ENCODE measurements at places on chromosomes 1 and 21.

- DNase-seq = peak; percentile 65
Measured at GRCh38 chr1:226608699-226609505, 60.3 kb downstream of the STUM start.

DNA sequence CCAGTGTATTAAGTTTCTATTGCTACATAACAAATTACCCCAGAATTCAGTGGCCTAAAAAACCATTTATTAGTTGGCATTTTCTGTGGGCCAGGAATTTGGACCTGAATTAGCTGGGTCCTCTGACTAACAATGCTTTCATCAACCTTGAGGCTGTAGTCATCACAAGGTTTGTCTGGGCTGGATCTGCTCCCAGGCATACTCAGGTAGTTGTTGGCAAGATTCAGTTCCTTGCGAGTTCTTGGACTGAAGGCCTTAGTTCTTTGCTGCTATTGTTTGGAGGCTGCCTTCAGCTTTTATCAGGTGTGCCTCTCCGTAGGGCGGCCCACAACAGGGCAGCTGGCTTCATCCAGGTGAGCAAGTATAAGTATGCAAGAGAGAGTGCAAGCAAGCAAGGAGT lies 31.4 kb upstream of the DEPDC1 start:
- no peak for DNase-seq

- peak; percentile 47 for DNase-seq
Measured at GRCh38 chr1:9615316-9616063, 26.8 kb downstream of the TMEM201 start.

- no peak for DNase-seq
Measured at GRCh38 chr1:109502364-109502851, 7.1 kb downstream of the AMIGO1 start.

GRCh38 chr1:208499026-208499425 lies 254.8 kb upstream of the PLXNA2 start:
- DNase-seq = no peak

GRCh38 chr1:232597721-232598120 lies 32.2 kb downstream of the SIPA1L2 start:
- DNase-seq = no peak

- DNase-seq = no peak
Measured at GRCh38 chr1:159867664-159868026, 5.2 kb upstream of the VSIG8 start.

GRCh38 chr1:230568008-230568407 lies 74.3 kb upstream of the COG2 start:
- DNase-seq = no peak

GRCh38 chr21:39152271-39152670 lies 31.0 kb downstream of the PSMG1 start:
- DNase-seq = no peak

DNA sequence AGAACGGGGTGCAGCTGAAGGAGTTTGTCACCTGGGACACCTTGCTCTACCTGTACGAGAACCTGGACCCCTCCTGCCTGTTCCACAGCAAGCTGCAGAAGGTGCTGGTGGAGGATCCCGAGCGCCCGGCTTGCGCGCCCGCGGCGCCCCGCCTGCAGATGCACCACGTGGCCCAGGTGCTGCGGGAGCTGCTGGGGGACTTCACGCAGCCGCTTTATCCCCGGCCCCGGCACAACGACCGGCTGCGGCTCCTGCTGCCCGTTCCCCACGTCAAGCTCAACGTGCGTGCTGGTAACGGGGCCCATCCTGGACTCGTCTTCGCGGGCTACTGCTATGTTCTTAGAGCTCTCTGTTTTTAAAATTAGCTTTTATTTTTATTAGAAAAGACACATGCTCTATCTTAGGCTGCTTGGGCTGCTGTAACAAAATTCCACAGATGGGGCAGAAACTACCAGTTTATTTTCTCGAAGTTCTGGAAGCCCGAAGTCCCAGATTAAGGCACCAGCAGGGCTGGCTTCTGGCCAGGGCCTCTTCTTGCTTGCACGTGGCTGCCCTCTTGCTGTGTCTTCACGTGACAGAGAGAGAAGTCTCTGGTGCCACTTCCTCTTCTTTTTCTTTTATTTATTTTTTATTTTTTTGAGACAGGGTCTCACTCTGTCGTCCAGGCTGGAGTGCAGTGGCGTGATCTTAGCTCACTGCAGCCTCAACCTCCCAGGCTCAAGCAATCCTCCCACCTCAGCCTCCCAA lies 38.1 kb downstream of the TRPM2 start:
- DNase-seq = peak; percentile 59

GRCh38 chr1:228404107-228404720 lies 2.4 kb downstream of the TRIM11 start:
- no peak for DNase-seq

DNA sequence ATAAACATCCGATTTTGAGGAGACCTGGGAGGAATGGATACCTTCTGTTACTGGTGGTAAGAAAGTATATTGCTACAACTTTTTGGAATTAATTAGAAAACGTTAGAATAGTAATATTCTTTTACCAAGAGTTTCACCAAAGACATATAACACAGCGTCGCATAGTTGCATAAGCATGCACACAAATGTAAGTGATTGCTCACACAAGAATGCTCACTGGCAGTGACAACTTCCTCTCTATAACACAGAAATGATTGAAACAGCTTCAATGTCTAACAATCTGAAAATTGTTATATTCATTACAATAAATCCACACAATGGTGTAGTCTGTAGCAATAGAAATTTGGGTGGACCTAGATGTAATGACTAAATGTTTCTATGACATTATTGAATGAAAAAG lies 998.6 kb downstream of the TTLL7 start:
- no peak for DNase-seq

DNA sequence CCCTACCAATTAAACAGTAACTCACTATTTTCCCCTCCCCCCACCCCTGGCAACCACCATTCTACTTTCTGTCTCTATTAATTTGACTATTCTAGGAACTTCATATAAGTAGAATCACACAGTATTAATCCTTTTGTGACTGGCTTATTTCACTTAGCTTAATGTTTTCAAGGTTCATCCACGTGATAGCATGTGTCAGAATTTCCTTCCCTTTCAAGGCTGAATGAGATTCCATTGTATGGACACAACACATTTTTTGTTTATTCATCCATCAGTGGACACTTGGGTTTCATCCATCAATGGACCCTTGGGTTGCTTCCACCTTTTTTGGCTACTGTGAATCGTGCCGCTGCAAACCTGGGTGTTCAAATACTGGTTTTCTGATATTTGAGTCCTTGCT lies 41.7 kb downstream of the EIF2D start:
- DNase-seq = no peak

DNA sequence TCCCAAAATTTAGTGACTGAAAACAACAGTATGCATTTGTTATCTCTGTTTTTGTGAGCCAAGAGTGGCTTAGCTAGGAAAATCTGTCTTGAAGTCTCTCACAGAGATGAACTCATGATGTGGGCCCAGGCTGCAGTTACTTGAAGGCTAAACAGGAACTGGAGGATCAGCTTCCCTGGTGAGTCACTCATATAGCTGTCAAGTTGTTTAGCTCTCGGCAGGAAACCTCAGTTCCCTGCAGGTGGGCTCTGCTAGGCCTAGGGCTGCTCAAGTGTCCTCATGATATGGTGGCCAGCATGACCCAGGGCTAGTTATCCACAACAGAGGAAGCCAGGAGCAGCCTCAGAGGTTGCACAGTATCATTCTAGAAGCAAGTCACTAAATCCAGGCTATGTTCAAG lies 30.2 kb upstream of the DDX59 start:
- DNase-seq = no peak

DNA sequence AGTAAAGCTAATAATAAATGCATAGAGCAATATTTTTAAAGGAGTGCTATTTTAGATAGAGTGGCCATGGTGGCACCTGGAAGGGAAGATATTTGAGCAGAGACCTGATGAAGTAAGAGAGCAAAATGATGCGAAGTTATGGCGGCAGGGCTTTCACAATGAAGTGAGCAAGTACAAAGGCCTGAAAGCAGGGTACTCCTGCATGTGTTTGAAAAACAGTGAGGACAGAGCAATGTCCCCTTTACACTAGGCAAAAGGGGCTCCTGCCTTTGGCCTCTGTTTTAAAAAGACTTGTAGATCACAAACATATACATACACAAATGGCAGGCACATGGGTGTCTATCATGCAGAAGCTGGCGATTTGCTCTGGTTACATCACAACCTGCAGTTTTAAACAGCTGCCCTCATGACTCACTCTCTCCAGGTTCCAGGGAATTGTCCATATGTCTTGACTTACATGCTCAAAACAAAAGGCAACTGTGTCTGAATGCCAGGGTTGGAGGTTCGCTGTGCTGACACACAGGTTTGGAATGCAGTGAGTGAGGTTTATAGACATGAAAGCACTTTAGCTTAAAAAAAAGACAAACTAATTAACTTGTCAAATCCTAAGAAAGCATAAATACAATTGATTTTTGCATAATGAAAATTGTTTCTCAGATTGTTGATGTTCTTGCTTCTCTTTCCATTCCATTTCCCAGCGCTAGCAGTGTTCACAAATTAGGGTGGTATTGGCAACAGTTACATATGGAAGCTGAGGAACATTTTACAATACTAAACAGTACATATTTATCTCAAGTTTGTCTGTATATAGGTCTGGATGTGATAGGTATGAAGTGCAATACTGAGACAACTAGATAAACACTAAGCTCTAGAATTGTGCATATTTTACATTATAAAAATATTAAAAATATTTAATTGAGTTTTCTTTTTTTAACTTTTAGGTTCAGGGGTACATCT lies 313.9 kb downstream of the BARHL2 start:
- no peak for DNase-seq

DNA sequence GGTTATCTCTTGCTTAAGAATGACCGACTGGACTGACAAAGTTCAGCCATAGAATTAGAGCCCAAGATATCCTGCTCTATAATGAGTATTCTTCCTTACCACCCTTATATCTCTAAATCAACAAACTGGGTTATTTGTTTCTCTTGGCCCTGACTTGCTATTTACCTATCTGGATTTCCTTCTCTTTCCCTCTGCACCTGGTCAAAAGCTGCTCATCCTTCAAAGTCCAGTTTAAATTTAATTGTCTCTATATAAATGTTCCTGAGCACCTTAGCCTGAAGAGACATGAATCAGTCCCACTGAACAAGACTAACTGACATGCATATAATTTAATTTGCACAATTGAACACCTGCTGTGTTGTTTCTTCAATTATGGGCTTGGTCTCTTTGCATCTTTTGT lies 127.1 kb upstream of the KCNJ15 start:
- no peak for DNase-seq

- no peak for DNase-seq
Measured at GRCh38 chr1:41135196-41135947, 106.7 kb downstream of the SCMH1 start.

DNA sequence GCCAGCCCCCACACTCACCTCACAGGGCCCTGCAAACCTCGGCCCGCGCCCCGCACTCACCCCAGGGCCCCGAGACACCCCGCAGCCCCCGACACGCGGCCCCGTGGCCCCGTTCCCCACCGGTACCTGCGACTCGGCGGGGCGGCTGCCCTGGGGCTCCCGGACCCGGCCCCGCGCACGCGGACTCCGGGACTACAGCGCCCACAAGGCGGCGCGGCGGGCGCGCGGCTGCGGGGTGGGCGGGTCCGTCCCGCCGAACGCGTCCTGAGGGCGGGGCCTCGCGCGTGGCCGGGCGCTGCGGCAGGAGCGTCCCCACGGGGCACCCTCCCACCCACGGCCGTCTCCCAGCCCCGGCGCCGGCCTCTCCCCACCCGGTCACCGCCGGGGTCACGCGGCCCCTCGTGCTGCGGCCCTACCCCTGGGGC lies at the start of gene SLC19A1:
Gene SLC19A1 (minus strand): TSS at position 199 of the 425 bp plus-strand sequence. CDS start 4,481 bp downstream, outside the sequence.
- DNase-seq = peak; percentile 84

- no peak for DNase-seq
Measured at GRCh38 chr1:41610361-41610760, 125.9 kb upstream of the EDN2 start.

- DNase-seq = no peak
Measured at GRCh38 chr1:153308540-153308939, 4.2 kb downstream of the PGLYRP3 start.

DNA sequence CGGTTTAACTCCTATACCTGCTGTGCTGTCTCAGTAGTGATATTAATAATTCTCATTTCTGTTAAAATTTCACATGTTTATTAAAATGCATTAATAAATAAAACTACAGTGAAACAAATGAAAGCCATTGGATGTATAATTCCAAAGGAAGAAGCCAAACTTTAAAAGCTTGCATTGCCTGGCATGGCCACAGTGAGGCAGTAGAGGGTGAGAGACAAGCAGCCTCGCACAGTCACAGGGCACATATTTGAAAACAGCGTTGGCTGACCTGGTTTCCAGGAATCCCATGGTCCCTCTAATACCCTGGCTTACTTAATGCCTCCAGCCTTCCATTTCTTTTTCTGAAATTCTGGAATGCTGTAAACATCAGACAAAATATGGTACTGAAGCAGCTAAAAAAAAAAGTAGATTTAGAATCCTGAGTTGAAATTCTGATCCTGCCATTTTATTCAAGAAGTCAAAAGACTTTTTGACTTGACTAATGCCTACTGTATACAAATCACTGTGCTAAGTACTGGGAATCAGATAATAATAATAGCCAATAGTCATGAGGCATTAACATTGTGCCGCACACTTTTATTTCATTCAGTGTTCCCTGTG lies 6.7 kb upstream of the RNASEL start:
- peak; percentile 66 for DNase-seq

- no peak for DNase-seq
Measured at GRCh38 chr1:197178998-197179397, 32.5 kb upstream of the ASPM start.

Measured in left cardiac atrium (tissue), 4 donors.